ENCODE measurements at places on chromosomes 6 and 20. TPM values are rescaled to one million over a fixed set of nuclear protein-coding genes. Genes with fewer than 3 reads are reported as not detected.

Gene TSHZ2
- 0.77 TPM for total RNA-seq

Gene EPPIN
- total RNA-seq, result not detected

Gene CLVS2
- total RNA-seq, result not detected

Gene RIPOR3
- total RNA-seq, result 0.13 TPM

Gene LY86
- total RNA-seq, result not detected

Gene DDO
- 3.3 TPM for total RNA-seq

Gene FAM83D
- total RNA-seq, result 22.3 TPM

Gene FOXF2
- not detected for total RNA-seq

Gene POM121L2
- not detected for total RNA-seq

Gene CCN6
- total RNA-seq, result not detected

Gene ASIP
- not detected for total RNA-seq

Gene C20orf141
- total RNA-seq, result not detected

Gene NUS1
- 11.6 TPM for total RNA-seq

Gene SLPI
- 0.39 TPM for total RNA-seq

Gene ZNF311
- 0.13 TPM for total RNA-seq

Gene RAB32
- 81.5 TPM for total RNA-seq

Gene HLA-DRB1
- total RNA-seq, result 0.76 TPM

Gene TMC2
- not detected for total RNA-seq

Gene MCCD1
- not detected for total RNA-seq

Gene CCDC170
- total RNA-seq, result under 0.01 TPM

Gene PPP2R5D
- 32.5 TPM for total RNA-seq

Gene PRDM13
- not detected for total RNA-seq

Gene GGTLC1
- total RNA-seq, result not detected

Gene F13A1
- not detected for total RNA-seq

Gene TM9SF4
- total RNA-seq, result 16.7 TPM

Gene EDN1
- 63.0 TPM for total RNA-seq

Gene CCM2L
- total RNA-seq, result 17.3 TPM

Gene LY6G6D
- not detected for total RNA-seq

Gene HSPA12B
- total RNA-seq, result 10.2 TPM

Gene MBOAT1
- 35.7 TPM for total RNA-seq

Gene RFX6
- total RNA-seq, result not detected

Gene PKIB
- 0.13 TPM for total RNA-seq

Gene SCP2D1
- total RNA-seq, result not detected

Gene CST7
- total RNA-seq, result not detected

Gene CST3
- 112 TPM for total RNA-seq

Gene LST1
- not detected for total RNA-seq

Gene BANF2
- total RNA-seq, result not detected

All from dermis microvascular lymphatic vessel endothelial cell (primary cell).